ENCODE measurements at places on chromosomes 6 and 20. TPM values are rescaled to one million over a fixed set of nuclear protein-coding genes. Genes with fewer than 3 reads are reported as not detected.

BTN1A1 gene
- total RNA-seq: not detected

PLCB4 gene
- total RNA-seq: 14.9 TPM

CAGE1 gene
- 0.13 TPM for total RNA-seq

OVOL2 gene
- 20.7 TPM for total RNA-seq

OR2B6 gene
- total RNA-seq: 1.5 TPM

HSF2 gene
- total RNA-seq: 12.4 TPM

NFKBIE gene
- 7.6 TPM for total RNA-seq

CALHM6 gene
- total RNA-seq: not detected

PLCB1 gene
- not detected for total RNA-seq

FAM50B gene
- total RNA-seq: 14.3 TPM

CNKSR3 gene
- total RNA-seq: 3.4 TPM

- no peak for DNase-seq
These were observed 11.5 kb downstream of the NFKBIL1 start for GRCh38 chr6:31558631-31559500.

DNA sequence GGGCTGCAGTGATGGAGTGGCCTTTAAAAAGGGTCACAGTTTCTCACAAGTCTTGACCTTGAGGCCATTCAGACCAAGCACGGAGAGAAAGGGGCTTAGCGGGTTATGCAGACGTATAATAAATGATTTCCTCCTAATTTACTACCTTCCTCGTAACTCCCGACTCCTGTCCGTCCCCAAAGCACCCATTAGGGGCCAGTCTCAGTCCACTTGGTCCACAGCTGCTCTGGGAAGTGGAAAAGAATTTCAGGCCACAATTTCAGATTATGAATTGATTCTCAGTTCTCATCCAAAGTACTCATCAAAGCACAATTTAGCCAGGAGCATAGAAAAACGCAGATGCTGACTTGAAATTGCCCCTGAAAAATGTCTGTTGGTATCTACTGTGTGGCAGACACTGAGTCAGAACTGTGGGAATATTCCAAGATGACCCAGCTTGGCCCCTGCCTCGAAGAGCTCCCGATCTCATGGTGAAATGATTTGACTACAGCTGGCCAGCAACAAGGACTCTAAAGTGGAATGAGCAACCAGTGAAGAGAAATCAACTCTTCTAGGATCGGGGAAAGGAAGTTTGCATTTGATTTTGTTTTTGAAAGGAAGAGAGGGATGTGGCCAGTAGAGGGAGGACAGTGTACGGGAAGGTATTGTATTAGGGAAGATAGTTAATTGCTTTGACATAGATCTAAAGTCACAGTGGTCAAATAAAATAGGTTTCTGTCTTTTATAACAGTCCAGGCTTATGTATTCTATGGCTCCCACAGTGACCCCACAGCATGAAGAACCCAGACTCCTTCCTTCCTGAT, 15.2 kb upstream of the STK35 start:
- no peak for DNase-seq

GRCh38 chr6:11632231-11632630, 94.7 kb downstream of the TMEM170B start:
- peak; percentile 82 for DNase-seq

- DNase-seq: no peak
These were observed 164.9 kb downstream of the UTRN start for GRCh38 chr6:144449911-144450597.

GRCh38 chr20:34583544-34583943, 25.0 kb downstream of the MAP1LC3A start:
- no peak for DNase-seq

DNA sequence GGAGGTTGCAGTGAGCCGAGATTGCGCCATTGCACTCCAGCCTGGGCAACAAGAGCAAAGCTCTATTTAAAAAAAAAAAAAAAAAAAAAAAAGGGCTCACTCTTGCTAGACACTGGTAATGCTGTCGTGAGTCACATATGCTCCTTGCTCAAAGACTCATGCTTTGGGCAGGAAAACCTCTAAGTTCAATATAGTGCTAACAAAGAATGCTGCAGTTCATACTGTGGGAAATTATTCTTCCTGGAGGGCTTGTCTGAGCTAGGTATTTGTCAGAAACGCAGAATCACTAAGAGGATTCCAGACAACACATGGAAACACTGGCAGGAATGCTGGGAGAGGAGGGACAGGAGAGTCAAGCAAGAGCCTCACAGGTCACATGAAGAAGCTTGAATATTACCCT, 2.3 kb upstream of the LYRM2 start:
- DNase-seq: no peak

GRCh38 chr6:93927731-93928130, 508.4 kb upstream of the EPHA7 start:
- DNase-seq: no peak

DNA sequence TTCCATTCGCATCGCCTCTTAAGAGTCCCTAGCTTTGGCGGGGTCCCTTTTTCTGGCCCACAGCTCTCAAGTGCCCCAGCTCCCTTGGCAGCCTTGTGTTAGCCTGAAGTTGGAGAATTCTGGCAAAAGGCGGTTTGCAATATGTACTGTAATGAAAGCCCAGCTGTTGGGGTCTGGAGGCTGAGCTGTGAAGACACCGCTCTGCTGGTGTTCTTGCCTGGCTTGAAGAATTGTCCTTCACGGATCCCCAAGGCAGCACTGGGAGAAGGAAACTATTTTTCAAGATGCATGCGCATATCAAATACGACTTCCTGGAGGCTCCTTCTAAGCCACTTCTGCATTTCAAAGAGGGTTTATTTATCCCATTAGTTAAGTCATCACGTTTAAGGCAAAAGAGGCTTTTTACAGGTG, 21.4 kb upstream of the CITED2 start:
- DNase-seq: no peak

GRCh38 chr6:163571730-163572129, 157.2 kb downstream of the QKI start:
- DNase-seq: no peak

GRCh38 chr6:149060300-149060984, 257.1 kb upstream of the TAB2 start:
- DNase-seq: no peak

- DNase-seq: no peak
These were observed 52.1 kb upstream of the DSP start for GRCh38 chr6:7489376-7489775.

- DNase-seq: peak; percentile 87
These were observed 38.4 kb downstream of the ZMYND8 start for GRCh38 chr20:47318027-47318585.

GRCh38 chr20:57927376-57927775, 217.6 kb upstream of the PMEPA1 start:
- DNase-seq: no peak

- DNase-seq: no peak
These were observed 19.8 kb downstream of the PDE7B start for GRCh38 chr6:135871296-135871695.

DNA sequence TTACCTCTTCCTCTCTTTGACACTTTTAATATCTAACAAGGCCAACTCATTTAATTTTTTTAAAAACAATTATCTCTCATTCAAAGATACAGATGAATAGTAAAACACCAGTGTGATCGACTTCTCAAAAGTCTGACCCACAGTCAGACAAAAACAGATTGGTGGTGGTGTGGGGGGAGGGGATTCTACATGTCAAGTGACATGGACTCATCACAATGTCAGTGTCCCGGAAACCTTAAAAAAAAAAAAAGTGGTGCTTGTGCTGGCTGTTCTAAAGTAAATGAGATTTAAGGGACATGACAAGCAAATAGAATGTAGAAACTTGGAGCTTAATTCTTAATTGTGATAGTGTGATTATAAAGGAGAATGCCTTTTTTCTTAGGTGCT, 16.3 kb upstream of the RFPL4B start:
- no peak for DNase-seq

DNA sequence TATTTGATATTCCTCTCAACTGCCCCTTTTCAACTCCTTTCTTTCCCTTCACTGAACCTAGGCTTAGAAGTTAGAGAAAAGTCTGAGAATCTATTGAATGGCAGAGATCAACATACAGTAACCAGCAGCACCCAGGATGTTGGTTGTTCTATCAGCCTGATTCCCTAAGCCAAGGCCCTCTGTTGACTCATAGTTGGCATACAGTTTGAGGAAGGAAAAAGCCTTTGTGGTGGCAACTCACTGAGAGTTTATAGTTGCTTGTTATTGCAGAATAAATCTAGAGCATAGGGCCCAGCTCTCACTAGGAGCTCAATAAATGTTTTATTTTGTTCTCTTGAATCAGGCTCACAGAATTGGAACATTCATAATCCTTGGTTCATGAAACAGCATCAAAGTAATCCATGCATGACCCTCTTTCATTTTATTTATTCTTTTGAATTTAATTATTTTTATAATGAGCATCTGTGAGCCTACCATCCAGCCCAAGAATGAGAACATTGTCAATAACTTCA, 119.1 kb upstream of the ADGRF1 start:
- peak; percentile 93 for DNase-seq

GRCh38 chr20:57392512-57393271, 1.5 kb downstream of the RBM38 start:
- DNase-seq: no peak

DNA sequence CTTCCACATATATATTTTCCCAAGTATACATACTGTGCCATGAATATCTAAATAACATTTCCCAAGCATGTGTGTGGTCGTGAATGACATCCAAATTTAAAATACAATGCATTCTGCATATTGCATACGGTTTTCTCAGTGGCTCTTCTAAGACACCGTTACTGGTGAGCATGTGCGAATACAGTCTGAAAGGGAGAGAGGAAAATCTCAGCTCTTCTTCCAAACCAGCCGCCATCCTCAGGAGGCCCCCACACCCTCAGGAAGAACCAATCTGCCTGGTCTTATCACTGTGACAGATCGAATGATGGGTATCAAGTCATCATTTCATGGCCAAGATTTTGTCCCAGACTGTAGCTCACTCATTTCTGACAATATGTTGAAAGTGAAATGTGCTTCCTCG, 50.7 kb downstream of the ADAT2 start:
- DNase-seq: no peak

DNA sequence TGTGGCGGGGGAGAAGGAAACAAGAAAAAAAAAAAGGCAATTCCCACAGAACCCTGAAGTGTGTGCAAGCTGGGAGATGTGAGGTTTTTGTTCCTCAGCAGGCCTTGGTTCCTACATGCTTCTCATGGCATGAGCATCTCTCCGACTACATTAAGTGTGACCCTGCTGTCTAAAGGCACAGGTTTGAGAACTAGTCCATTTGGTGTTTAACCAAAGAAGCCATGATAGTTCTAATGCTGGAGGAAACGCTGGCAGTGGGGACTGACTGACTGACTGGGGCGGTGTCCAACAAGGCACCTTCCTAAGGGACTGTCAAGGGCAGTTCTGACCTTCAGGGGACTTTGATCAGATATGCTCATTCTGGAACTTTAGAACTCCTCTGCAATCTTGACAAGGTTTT, 3.8 kb downstream of the TXNDC5 start:
- DNase-seq: no peak

GRCh38 chr6:157333956-157334355, 10.6 kb upstream of the TMEM242 start:
- no peak for DNase-seq

Data from PC-9 (cell line).